ENCODE measurements at places on chromosomes 4 and X.

- DNase-seq: no peak
These were observed 44.0 kb downstream of the ABLIM2 start for GRCh38 chr4:8114456-8115202.

- DNase-seq: no peak
These were observed 1.6 kb downstream of the KLHL13 start for GRCh38 chrX:118114971-118115370.

DNA sequence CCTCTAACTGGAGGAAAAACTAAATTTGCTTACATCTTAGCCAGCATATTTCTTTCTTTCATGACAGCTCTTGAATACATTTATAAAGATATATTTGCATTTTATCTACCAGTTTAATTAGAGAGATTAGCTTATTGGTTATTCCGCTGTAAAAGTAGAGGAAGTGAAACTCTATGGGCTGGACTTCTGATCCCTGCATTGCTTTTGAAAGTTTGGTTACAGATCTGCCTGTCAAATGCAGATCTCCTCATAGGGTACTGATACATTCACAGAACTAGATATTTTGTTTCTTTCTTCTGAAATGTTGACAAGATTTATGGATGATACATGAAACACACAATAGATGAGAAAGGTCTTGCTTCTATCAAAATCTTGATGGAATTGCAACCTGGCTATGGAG lies 581.4 kb upstream of the AADAT start:
- DNase-seq: no peak

- no peak for DNase-seq
These were observed 102.5 kb downstream of the ZNF518B start for GRCh38 chr4:10354746-10355145.

DNA sequence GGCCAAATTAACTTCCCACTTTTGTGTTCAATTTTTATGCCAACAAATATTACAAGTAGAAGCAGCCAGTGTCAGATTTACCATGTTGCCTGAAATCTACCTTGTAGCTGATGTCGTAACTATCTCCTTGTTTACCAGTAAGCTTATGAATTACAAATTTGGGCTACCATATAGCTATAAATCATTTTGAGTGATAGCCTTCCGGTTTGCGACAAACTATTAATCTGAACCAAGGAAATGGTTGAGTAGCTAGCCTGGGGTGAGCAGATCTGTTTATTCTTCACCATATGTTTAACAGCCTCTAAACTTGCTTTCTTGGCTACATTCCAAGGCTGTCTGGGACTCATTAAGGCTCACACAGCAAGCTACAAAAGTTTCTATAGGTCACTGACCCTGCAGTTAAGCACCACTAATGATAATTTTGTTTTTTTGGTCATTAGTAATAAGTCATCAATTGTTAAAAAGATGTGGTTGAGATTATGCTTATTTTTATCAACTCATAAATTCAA lies 218.7 kb upstream of the SPOCK3 start:
- DNase-seq: no peak

GRCh38 chrX:121457096-121457495 lies 409.7 kb downstream of the GLUD2 start:
- DNase-seq: no peak

DNA sequence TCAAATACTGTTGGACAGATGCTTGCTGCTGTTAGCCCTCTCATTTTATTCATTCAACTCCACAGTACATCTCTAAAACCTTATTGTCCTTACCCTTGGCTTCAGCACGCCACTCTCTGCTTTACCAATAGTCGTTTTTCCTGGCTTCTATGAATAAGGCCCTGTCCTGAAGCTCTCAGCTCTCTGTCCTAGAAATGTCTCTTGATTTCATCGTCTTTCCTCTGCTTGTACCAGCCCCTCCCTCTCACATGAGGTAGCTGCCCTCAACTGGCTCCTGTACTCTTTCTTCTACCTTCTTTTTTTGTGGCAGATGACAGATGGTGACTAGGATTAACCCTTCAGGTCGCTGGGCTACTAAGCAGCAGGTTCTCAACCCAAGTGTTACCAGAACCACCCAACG lies 11.4 kb downstream of the ADGRA3 start:
- DNase-seq: no peak

GRCh38 chr4:161486461-161486860 lies 677.3 kb downstream of the FSTL5 start:
- no peak for DNase-seq

DNA sequence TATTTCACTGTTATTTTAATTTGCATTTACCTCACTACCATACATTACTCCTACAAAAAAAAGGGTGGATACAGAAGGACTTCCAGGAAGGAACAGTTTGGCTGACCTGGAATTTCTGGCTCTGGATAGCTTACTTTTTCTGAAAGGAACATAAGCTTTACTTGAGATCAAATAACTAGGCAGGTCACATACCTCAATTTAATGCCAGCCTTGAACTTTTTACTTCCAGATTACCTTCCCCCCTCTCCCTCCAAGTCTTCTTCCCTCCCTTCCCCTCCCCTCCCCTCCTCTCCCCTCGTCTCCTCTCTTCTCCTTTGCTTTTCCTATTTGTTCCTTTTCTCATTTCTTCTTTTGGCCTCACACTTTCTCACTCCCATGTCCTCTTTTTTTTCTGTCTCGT lies 659.2 kb upstream of the AADAT start:
- DNase-seq: no peak

Data from NCI-H1048 (cell line).